Activated CD4-positive, CD25-positive, alpha-beta regulatory T cell (primary cell): ENCODE measurements at places on chromosomes 4 and X.

- DNase-seq: no peak
These were observed 895.9 kb downstream of the TRIML1 start for GRCh38 chr4:189035091-189035490.

- no peak for DNase-seq
These were observed 10.1 kb upstream of the TMEM154 start for GRCh38 chr4:152689615-152690501.

DNA sequence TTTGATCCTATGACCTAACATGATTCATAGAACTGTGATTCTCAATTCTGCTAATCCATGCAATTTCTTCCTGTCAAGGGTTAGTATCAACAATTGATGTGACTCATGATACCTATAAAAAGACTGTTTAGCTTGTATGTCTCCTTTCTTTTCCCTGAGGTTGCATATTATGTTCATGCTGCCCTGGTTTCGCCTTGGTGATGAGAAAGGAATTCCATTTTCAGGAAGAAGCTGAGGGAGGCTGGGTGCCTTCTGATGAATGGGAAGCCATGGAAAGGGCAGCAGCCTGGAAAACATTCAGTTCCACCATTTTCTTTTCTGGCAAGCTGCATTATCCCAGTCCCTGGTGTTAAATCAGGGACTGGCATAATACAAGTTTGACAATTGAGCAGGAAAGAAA, 976.5 kb downstream of the RPA4 start:
- no peak for DNase-seq

- no peak for DNase-seq
These were observed 146.3 kb upstream of the CHRDL1 start for GRCh38 chrX:110941906-110942305.

DNA sequence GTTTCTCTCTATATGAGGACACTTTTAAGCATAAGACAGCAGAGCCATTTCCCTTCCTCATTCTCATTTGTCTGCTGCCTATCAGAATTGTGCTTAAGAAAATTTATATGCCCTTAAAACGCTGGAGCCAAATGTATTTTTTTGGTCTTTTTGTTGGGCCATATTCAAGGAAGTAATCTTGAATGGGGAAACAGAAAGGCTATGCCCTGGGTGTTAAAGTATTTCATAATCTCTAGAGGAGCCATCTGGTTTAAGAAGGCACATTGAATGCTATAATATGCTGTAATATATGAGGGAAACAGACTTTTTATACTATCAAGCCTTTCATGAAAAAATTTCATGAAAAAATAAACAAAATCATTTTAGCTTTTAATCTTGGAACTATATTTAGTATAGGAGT, 4.3 kb downstream of the DMD start:
- no peak for DNase-seq

DNA sequence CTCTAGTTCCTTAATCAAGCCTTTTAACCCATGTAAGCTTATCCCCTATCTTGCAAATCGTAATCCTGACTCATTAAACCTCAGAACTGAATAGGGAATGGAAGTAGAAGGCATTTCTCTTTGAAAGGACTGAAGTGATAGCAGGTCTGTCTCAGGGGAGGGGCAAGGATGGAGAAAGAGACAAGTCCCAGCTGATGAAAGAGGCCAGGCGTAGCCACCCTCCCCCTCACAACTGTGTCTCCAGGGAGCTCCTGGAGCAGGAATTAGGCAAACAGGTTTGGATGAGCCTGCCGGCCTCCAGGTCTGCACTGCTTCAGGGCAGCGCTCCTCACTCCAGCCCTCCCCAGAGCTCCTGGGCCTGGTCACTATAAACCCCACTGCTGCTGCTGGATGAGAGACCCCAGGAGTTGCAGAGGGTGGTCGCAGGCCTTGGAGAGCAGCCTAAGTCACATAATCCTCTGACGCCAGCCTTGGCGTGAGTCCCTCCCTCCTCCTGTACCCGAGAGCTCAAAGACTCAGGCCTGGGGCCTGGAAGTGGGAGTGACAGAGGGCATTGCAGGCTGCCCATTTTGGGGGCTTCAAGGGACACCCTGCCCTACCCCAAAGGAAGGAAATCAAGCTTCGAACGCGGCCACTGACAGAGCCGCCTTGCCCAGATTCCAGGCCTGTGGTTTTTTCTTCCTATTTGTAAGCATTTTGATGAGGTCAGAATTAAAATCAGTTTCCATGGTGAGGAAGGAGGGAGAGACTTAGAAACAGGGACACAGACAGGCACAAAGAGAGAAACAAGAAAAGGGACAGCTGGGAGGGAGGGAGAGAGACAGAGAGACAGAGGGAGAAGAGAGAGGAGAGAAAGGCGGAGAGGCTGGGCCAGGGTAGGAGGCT, 21.2 kb upstream of the MSX1 start:
- no peak for DNase-seq

GRCh38 chrX:86021652-86022289, 25.6 kb downstream of the CHM start:
- no peak for DNase-seq

DNA sequence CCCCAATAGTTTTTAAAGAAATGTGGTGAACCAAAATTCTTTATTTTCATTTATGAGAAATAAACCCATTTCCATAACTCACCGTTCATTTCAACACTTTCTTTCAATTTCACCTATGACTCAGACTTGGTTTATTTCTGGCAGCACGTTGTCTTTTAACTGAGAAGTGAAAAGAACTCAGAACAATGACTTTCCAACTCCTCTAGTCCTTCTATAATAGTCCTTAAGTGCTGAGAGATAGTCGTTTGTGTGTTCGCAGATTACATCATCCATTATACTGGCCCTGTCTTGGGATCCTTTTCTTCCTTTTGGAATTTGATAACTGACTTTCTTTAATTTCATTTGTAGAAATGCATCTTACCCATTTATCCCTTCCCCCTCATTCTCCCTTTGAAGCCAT, 113.6 kb downstream of the GLUD2 start:
- DNase-seq: no peak

GRCh38 chrX:24235084-24235710, 78.7 kb downstream of the SUPT20HL2 start:
- DNase-seq: no peak

DNA sequence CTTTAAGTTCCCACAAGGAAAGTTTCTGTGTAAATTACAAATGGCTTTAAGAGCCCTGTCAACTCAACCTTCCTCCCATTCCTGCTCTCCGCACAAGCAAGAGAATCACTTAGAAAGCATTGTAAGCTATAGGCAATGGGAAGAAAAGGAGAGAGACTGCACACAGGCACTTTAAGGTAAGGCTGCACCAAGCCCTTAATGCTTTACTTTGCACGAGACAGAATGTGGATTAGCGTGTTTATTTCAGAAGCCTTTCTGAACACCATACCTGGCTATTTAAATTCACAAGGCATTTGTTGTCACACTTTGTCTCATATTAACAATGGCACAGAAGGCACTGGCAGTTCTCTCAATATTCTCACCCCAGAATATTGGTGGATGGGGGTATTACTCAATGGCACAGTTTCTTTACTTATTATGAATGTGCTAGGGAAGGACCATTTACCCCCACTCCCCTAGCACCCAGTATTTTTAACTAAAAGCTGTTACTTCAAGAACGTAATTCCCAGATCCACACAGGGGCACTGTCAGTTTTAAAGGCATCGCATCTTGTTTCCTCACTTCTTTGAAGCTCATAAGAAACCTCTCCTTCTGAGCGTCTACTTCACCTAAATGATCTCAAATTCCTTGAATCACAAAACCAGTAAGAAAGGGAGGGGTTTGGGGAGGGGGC, 150.0 kb downstream of the MAML3 start:
- DNase-seq: no peak

DNA sequence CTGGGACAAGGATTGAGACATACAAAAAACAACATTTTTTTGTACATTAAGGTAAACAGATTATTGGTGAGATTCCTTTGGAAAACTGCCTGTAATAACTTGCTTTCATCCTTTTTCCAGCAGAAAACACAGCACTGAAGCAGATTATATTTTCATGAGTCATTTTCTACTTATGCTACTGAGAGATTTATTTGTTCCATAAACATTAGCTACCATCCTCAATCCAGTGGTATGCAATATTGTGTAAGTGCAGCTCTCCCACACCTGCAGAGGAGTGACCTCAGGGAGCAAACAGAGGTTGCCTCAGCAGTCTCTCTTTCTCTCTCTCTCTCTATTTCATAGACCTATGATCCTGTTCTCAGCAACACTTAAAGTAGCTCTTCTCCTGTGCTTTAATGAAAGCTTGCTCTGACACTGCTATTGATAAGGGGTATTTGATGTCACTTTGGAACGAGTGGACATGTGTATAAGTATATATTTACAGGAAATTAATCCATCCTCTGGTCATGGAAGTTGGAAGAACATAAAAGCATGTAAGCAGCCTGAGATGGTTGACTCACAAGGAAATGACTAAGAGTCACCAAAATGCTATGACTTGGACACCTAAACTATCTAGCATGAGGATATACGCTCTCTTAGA, 163.7 kb upstream of the SPANXC start:
- DNase-seq: no peak

DNA sequence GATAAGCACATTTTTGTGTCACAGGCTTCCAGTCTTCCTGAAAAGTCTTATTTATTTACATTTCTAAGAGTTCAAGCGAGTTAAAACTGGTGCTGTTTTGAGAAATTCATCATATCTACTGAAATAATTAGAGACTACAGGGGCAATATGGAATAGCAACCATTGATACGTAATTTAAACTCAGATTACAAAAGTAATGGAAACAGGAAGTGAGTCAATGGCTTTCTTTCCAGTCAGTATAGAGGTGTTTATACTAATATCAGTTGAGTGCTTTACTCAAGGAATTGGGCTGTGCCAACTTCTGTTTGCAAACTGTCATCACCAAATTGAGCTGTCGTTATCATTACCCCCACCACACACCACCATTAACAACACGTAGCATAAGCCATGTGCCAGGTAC, 222.7 kb downstream of the COL25A1 start:
- DNase-seq: no peak

- DNase-seq: no peak
These were observed 18.4 kb upstream of the MANBA start for GRCh38 chr4:102779204-102779603.

- DNase-seq: no peak
These were observed 20.5 kb downstream of the GLRB start for GRCh38 chr4:157096439-157096838.

DNA sequence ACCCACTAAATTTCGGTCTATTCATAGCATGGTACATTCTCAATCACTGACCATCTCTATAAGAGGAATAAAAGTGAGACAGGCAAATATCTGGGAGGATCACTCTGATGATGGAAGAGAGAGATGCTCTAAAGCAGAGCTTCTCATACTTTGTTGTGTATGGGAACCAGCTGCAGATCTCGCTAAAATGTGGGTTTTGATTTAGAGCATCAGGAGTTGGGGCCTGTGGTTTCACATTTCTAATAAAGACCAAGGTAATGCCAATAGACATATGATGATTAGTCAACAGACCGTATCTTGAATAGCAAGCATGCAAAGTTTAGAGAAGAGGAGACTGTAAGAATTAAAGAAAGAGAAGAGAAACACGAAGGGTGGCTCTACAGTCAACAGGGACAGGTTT, 107.4 kb upstream of the FTHL17 start:
- no peak for DNase-seq

DNA sequence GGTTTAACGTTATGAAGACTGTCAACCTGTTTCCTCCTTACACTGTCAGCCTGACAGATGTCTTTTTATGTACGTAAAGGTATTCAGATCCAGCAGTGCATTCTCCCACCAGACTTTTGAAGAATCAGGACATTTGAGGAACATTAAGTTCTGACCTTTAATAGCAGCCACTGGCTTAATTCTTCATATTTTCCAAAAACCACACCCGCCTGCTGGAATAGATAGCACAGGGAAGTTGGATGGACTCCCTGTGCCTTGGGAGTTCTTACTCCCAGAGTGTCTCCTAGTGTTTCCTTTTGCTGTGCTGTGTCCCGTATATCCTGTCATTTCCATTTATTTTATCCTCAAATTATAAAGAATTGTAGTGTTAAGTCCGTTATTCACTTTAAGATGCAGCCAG, 94.5 kb downstream of the AFF1 start:
- DNase-seq: no peak

DNA sequence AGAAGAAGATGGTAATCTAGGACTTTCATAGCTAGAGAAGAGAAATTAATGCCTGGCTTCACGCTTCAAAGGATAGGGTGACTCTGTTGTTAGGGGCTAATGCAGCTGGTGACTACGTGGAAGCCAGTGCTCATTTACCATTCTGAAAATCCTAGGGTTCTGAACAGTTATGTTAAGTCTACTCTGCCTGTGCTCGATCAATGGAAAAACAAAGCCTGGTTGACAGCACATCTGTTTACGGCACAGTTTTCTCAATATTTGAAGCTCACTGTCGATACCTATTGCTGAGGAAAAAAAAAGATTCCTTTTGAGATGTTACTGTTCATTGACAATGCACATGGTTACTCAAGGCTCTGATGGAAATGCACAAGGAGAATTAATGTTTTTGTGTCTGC, 182.6 kb upstream of the NUDT6 start:
- DNase-seq: no peak

GRCh38 chr4:79472036-79472435, 64.0 kb upstream of the GK2 start:
- DNase-seq: no peak

- DNase-seq: no peak
These were observed 719.0 kb upstream of the FRG1 start for GRCh38 chr4:189221691-189222090.

DNA sequence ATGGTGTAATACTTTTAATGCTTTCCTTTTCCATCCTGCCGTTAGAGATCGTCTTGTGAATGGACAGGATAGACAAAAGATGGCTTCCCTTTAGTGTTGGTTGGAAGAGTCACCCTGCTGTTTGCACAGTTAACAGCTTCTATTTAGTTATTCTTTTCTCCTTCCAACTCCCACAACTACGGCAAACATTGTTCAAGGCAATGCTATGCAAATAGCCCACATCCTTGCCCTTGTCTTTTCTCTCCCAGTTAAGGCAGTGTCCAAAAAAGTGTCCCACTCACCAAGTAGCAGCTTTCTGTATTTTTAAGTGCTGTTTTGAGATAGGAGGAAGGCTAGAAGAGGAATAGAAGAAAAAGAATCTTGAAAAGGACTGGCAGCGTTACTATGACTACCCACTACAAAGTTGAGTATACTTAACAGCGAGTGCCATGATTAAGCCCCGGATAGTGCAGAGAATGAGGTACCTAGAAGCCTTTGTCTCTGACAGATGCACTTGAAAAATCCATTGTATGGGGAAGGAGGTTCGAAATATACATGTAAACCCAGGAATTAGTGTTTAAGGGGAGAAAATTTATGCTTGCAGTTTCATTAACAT, 12.1 kb upstream of the RUFY3 start:
- no peak for DNase-seq

GRCh38 chr4:72631296-72631695, 62.3 kb upstream of the ADAMTS3 start:
- DNase-seq: no peak

- no peak for DNase-seq
These were observed 185.8 kb downstream of the APBB2 start for GRCh38 chr4:41028392-41029076.
